ENCODE measurements at places on chromosomes 7 and 10. TPM values are rescaled to one million over a fixed set of nuclear protein-coding genes. Genes with fewer than 3 reads are reported as not detected.
A peak's percentile ranks its signal among the peaks of the same experiment; 100 is the strongest.

GRCh38 chr10:118543714-118544400 lies 51.6 kb downstream of the PRLHR start:
- DNase-seq: peak; percentile 68

DNA sequence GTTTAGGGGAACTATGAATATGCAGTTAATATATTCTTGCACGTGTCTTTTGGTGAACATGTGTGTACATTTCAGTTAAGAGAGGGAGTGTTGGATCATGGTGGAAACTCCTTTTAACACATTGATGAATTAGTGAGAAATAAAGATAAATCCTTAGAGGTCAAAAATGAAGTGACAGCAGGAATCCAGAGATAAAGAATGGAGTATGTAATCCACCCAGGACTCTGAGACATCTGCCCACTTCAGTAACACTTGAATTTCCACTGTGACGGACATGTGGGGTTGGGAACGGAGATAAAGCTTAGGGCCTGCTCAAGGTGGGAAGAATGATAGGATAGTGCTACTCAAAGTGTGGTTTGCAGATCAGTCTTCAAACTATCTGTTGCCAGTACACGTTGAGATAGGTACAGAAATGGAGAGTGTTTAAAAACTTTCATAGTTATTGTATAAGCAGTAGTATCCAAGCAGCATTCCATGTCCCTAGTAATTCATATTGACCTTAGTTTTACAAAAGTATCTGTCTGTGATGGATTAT lies 6.6 kb upstream of the RELN start:
- DNase-seq: no peak

- no peak for DNase-seq
Measured at GRCh38 chr7:108308903-108309302, 147.3 kb downstream of the NRCAM start.

DNA sequence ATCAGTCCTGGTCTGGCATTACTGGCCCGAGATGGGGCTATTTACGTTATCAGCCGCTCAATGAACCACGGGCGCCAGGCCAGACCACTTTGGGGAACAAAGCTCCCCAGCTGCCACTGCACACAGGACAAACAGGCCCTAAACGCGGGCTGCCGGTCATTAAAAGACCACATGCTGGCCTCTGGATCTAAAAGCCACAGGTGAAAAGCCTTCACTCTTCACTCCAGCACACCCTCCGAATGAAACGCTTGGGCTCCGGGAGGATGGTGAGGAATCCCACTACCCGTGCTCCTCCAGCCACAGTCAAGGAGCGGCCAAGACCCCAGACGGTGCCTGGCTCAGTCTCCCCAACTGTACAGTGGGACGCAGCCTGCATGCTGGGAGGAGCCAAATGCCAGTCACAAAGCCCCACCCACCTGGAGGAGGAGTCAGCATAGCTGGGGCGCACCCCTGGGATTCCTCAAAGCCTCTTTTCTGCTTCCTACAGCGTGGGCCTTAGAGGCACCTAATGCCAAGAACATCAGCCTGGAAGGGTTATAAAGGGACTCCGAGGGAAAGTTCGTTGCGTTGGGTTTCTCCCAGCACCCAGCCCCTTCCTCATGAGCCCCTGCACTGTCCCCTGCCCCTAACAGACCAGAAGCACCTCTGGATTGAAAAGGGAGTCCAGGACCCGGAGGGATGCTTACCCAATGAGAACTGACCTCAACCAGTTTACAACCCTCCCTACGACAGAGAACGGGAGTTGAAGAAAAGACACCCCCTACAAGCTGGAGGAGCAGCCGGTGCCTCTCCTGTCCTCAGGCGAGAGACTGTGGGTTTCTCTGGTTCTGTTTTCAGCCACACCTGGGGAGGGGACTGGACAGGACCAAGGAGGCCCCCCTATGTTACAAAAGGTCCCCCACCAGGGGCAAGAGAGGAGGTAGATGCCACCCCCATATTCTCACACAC lies 4.7 kb downstream of the PDGFA start:
- DNase-seq: peak; percentile 77

GRCh38 chr10:73816917-73817729 lies 5.7 kb upstream of the NDST2 start:
- DNase-seq: no peak

GRCh38 chr10:22637491-22637890 lies 76.9 kb downstream of the PIP4K2A start:
- DNase-seq: no peak

GRCh38 chr10:101763141-101763846 lies 12.6 kb downstream of the FGF8 start:
- no peak for DNase-seq

DNA sequence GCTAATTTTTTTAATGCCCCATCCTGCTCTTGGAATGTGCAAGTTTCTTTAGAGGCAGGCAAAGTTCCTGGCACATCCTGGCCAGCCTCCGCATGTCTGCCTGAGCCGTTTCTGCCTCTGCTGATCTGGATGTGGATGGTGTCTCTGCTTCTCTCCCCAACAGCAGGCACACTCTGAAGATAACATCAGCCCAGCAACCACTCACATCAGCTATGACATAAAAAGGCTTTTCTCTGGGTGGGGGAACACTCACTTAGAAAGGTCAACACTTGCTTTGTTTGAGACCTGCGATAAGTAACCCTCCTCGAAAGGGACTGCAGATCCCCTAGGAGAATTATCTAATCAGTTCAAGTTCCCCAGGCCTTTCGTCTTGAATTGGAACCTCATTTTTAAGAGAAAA lies 142.9 kb downstream of the FGFR2 start:
- DNase-seq: no peak

DNA sequence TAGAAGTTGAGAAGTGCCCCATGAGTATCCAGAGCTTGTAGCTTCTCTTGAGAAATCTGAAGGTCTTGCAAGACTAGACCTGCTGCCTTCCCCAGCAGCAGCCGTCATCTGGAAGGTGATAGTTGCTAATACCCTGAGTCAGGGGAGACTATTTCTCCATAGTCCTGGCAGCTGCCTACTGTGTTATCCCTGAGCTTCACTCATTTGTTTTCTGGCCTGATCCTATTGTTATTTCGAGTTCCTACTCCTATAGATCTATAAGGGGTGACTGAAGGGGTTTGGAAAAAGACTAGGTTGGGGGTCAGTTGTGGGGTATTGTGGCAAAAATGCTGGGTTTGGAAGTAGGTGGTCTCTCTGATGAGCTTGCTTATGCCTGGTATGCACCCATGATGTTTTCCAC lies 297.8 kb downstream of the CNTNAP2 start:
- DNase-seq: peak; percentile 39

DNA sequence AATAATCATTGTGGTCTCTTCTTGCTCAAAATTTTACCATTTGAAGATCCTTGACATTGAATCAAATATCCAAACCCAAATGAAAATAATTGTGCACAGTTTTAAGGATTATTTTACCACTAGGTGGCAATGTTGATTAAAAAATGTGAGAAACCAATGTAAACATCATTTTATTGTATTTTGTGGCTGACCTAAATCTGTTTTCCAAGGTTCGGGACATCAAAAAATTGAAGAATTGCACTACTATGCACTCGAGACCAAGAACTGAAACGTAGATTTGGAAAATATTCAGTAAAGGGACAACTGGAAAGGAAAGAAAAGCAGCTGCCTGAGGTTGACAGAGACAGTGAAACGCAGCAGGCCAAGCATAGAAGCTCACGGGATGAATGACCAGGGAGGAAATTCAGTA lies 259.3 kb downstream of the SNX13 start:
- DNase-seq: peak; percentile 11

DNA sequence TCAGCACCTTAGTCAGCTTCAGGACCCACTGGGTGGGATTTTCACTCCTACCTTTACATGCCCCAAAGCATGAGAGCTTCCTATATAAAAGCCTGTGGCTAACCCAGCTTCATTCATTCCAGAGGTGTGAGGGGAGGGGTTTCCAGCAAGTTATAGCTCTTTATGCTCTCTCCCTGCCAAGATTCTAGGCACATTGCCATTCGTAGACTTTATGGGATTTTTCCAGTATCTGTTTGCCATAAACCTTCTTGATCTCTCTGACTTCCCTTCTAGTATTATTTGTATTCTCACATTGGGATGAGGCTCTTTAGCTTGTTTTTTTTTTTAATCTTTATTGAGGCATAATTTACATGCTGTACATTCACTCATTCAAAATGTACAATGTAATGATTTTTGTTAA lies 67.5 kb downstream of the POU6F2 start:
- DNase-seq: no peak

- DNase-seq: no peak
Measured at GRCh38 chr7:158836692-158837091, 7.4 kb upstream of the ESYT2 start.

DNA sequence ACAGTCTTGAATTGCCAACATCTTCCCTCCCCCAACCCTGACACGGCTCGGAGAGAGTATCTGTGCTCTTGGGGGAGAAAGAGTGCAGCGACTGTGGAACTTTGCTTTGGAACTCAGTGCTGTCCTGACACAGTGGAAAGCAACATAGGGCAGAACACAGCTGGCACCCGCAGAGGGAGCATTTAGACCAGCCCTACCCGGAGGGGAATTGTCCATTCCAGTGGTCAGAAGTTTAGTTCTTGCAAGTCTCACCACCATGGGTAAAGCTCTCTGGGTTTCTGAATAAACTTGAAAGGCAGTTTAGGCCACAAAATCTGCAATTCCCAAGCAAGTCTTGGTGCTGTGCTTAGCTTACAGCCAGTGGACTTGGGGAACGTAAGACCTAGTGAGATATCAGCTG lies 34.9 kb downstream of the TFEC start:
- no peak for DNase-seq

- DNase-seq: no peak
Measured at GRCh38 chr10:126468876-126469643, 80.8 kb upstream of the ADAM12 start.

DNA sequence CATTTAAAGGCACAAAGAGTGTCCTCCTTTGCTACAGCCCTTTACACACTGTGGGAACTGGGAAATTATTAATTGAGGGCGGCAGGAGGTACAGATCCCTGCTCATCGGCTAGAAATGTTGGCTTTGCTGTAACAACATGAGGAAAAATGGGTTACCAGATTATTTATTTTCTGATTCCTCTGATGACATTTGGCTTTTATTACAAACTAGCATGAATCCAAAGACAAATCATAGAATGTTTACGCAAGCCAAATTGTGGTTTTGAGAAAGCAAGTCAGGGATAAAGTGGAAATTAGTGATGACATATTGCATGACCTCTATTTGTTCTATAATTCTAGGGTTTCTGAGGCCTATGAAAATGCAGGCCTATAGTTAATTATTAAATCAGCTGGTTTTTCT lies 126.1 kb upstream of the TMEM196 start:
- DNase-seq: no peak

- DNase-seq: peak; percentile 29
Measured at GRCh38 chr10:93199191-93199751, 125.6 kb downstream of the CYP26A1 start.

DNA sequence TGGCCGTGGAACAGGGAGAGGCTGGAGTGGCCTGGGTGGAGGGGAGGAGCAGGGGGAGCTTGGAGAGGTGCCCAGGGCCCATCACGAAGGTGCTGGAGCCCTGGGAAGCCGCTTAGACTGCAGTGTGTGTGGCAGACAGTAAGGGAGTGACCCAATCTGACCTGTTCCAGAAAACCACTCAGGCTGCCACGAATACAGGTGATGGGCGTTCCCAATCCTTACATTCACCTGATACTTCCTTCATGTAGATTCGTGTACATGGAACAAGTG lies 161.7 kb downstream of the SVIL start:
- no peak for DNase-seq

GRCh38 chr7:142002179-142002578 lies 6.5 kb downstream of the MGAM start:
- no peak for DNase-seq

DNA sequence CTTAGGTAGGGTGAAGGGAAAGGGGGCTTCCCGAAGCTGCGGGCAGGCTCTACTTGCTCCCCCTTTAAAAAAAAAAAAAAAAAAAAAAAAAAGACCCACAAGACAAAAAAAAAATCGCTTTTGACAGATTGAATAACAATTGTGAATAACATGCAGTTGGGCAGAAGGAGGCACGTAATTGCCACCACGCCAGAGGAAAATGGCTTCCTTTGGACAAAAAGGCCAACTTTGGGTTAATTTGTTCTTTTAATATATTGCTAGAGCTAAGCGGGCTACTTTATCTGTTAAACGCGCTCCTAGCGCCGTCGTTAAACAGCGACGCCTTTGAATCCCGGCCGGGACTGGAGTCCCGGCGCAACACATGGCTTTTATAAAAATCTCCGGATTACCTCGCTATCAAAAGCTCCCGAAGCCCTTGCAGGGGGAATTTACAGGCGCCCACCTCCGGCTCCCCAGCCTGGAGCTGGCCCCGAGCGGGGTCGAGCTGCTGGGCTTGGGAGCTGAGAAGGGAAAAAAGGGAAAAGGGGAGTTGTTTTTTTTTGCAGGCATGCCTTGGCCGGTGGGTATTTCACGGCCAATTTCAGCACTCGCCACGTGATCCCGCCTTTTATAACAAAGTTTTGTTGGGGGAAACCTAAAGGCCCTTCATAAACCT lies 1.2 kb downstream of the HOXA11 start:
- peak; percentile 57 for DNase-seq

DNA sequence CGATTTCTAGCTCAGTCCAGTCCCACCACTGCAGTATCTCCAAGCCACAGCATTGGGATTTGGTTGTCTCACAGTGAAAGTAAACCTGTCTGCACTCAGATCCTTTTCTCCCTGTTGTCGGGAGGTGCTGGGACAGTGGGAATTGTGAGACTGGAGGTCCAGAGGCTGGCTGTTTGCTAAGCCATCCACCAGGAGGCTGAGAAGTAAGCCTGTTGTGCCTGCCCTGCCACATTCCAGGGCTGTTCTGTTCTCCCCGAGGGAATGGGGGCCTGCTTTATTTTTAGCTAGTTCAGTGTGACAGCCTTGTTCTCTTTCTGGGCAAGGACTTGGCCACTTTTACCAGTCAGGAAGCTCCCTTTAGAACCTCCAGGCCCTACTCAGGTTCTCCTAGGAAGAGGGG lies 54.9 kb downstream of the HK1 start:
- DNase-seq: peak; percentile 72

GRCh38 chr7:73727952-73728351 lies 8.5 kb upstream of the STX1A start:
- no peak for DNase-seq

- DNase-seq: no peak
Measured at GRCh38 chr7:68440866-68441265, 1157.4 kb upstream of the AUTS2 start.

DNA sequence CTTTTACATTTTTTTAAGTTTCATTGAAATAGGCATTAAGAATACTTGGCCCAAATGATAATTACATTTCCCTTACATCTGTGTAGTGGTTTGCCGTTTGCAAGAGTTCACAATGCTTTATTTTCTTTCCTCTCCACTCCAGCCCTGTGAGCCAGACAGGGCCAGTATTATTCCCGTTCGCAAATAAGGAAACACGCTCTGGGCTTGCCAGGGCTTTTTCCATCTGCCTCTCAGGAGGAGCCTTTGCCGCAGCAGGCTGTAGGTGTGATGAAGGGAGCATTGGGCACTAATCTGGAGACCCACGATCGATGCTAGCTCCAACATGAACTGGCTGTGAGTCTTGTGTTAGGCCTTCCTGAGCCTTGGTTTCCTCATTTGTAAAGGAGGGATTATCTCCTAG lies 154.4 kb downstream of the GALNT17 start:
- peak; percentile 12 for DNase-seq

PLAU gene
- total RNA-seq: 7.6 TPM

EPO gene
- 0.58 TPM for total RNA-seq

CUX1 gene
- total RNA-seq: 49.1 TPM

CACNA2D1 gene
- 1.8 TPM for total RNA-seq

CYP3A5 gene
- total RNA-seq: not detected

MTG1 gene
- total RNA-seq: 28.8 TPM

FMC1 gene
- 16.9 TPM for total RNA-seq

GRID2IP gene
- not detected for total RNA-seq
